ENCODE measurements at places on chromosomes 16 and 17.

DNA sequence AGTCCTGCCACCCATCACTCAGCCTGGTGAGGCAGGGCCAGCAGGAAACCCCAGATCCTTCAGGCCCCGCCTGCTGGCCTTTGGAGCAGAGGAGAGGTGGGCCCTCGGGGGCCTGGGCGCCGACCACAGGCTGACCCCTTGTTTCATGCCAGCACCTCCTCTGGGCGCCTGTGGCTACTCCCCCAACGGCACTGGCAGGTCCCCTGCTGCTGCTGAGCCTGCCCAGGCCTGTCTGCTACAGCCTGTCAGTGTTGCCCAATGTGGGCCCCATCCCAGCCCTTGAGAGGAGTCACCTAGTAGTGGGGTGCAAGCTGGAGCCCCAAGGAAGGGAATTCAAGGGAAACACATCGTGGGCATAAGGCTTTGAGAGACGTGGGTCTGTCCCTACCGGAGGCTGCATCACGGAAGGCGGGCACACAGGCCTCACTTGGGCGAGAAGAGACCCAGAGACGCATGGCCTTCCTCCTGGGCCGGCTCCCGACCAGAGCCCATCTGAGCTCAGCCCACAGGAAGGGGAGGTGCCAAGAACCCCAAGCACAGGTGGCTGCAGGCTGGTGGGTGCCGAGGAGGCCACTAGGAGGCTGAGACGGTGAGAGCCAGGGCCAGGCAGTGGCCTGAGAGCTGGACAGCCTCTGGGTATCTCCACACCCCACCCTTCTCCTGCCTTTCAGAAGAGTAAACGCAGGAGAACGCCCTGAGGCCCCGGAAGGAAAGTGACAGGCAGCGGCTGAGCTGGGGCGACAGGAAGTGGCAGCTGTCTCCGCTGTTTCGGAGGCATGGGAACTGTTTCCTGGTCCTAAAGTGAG, 8.0 kb upstream of the FASN start:
- peaks cover 32% of the 10 kb centered on the region for H3K4me1 ChIP-seq
- no peaks in the 10 kb centered on the region for H3K36me3 ChIP-seq
- no peaks in the 10 kb centered on the region for H3K27me3 ChIP-seq
- H3K27ac ChIP-seq, result peak overlapping the region; percentile 94

DNA sequence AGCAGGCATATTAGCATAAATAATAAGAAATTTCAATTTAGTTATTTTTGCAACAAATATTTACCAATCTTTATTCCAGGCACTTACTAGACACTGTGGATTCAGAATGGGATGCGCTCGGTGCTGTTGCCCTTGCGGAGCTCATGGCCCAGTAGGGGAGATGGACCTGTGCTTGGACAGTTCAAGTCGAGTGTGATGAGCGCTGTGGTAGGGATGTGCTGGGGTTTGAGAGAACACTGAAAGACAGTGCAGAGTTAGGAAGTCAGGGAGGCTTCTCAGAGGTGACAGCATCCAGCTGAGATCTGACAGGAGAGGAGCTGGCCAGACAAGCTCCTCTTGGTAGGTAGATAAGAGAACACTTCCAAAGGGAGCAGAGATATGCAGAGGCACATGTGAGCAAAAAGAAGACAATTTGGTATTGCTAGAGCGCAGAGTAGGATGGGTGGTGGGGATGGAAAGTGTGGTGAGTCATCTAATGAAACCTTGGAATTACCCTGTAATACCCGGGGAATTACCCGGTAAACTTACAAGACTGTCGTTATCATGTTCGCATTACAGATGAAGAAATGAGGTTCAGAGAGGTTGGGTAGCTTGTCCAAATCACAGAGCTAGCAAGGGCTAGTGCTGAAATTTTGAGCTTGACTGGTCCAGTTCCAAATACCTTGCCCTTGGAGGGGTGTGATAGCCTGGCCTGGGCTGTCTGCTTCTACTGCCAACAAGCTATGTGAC, 298.1 kb upstream of the N4BP1 start:
- no peaks in the 10 kb centered on the region for H3K4me1 ChIP-seq
- no peaks in the 10 kb centered on the region for H3K27me3 ChIP-seq
- no peak overlapping the region for H3K4me3 ChIP-seq

GRCh38 chr17:61718022-61718421, 127.0 kb upstream of the NACA2 start:
- no peak overlapping the region for H3K27ac ChIP-seq
- no peaks in the 10 kb centered on the region for H3K27me3 ChIP-seq
- H3K4me1 ChIP-seq, result no peaks in the 10 kb centered on the region
- no peak for DNase-seq

- H3K36me3 ChIP-seq, result no peaks in the 10 kb centered on the region
- no peaks in the 10 kb centered on the region for H3K4me1 ChIP-seq
- no peak overlapping the region for H3K27ac ChIP-seq
- H3K27me3 ChIP-seq, result peaks cover 9% of the 10 kb centered on the region
- no peak for DNase-seq
- H3K4me3 ChIP-seq, result no peak overlapping the region
Observed at GRCh38 chr16:86317813-86318650, 192.3 kb upstream of the FOXF1 start.

GRCh38 chr17:33970279-33970678, 284.8 kb upstream of the CCL2 start:
- DNase-seq, result no peak
- no peak overlapping the region for H3K27ac ChIP-seq
- no peak overlapping the region for H3K4me3 ChIP-seq
- H3K4me1 ChIP-seq, result peaks cover 18% of the 10 kb centered on the region
- peaks cover 15% of the 10 kb centered on the region for H3K27me3 ChIP-seq
- no peaks in the 10 kb centered on the region for H3K36me3 ChIP-seq

- no peak overlapping the region for H3K27ac ChIP-seq
- peaks cover 37% of the 10 kb centered on the region for H3K4me1 ChIP-seq
- peaks cover 10% of the 10 kb centered on the region for H3K36me3 ChIP-seq
- no peaks in the 10 kb centered on the region for H3K27me3 ChIP-seq
- no peak overlapping the region for H3K4me3 ChIP-seq
Observed at GRCh38 chr17:50871364-50871763, 5.2 kb upstream of the TOB1 start.

DNA sequence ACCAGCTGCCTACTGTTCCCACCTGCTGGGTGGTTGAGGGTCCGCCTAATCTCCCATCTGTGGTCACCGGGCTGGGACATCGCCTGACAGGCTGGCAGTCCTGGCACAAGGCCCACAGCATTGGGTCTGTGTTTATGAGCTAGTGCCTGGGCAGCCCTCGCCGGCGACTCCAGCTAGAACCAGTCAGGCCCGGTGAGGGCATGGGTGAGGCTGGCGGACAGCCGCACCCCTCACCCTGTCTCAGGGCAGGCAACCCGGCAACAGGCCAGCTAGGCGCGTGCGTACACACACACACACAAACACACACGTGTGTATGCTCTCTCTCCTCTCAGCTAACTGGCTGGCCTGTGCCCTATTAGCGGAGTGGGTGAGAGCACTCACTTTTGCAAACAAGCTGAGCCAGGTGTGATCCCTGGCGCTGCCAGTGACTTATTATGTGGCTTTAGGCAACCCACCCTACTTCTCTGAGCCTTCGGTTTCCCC, 10.4 kb downstream of the HSD11B2 start:
- no peak overlapping the region for H3K4me3 ChIP-seq
- H3K4me1 ChIP-seq, result peaks cover 10% of the 10 kb centered on the region
- no peak overlapping the region for H3K27ac ChIP-seq
- no peak for DNase-seq
- H3K36me3 ChIP-seq, result peaks cover 70% of the 10 kb centered on the region

GRCh38 chr16:4049031-4049430, 67.2 kb downstream of the ADCY9 start:
- no peak overlapping the region for H3K4me3 ChIP-seq
- H3K27ac ChIP-seq, result no peak overlapping the region
- peaks cover 4% of the 10 kb centered on the region for H3K27me3 ChIP-seq
- no peaks in the 10 kb centered on the region for H3K36me3 ChIP-seq
- DNase-seq, result no peak

GRCh38 chr16:69916462-69916861, 34.7 kb upstream of the CLEC18A start:
- H3K36me3 ChIP-seq, result peaks cover 57% of the 10 kb centered on the region
- H3K4me1 ChIP-seq, result no peaks in the 10 kb centered on the region
- H3K27ac ChIP-seq, result no peak overlapping the region
- DNase-seq, result no peak
- H3K27me3 ChIP-seq, result no peaks in the 10 kb centered on the region

- H3K36me3 ChIP-seq, result peaks cover 13% of the 10 kb centered on the region
- no peaks in the 10 kb centered on the region for H3K4me1 ChIP-seq
- H3K4me3 ChIP-seq, result no peak overlapping the region
- no peaks in the 10 kb centered on the region for H3K27me3 ChIP-seq
- H3K27ac ChIP-seq, result no peak overlapping the region
Observed at GRCh38 chr17:9402590-9403199, 172.9 kb downstream of the STX8 start.

DNA sequence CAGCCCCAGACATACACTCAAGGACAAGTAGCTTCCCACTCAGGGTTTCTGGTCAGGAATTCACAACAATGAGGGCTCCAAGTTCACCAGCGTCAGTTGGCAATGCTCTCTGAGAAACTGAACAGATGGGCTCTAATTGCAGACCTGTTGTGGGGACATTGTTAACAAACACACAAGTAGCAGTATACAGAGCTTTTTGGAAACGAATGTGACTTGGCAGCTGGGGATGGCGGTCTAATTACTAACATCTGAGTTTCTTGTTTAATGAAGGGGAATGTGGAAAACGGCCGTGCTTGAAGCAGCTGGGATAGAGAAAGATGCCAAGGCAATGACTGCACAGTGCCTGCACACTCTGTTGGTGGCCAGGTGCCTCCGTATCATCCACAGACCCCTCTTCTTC, 316.1 kb upstream of the IRX3 start:
- H3K4me3 ChIP-seq, result no peak overlapping the region
- DNase-seq, result no peak
- H3K36me3 ChIP-seq, result no peaks in the 10 kb centered on the region

DNA sequence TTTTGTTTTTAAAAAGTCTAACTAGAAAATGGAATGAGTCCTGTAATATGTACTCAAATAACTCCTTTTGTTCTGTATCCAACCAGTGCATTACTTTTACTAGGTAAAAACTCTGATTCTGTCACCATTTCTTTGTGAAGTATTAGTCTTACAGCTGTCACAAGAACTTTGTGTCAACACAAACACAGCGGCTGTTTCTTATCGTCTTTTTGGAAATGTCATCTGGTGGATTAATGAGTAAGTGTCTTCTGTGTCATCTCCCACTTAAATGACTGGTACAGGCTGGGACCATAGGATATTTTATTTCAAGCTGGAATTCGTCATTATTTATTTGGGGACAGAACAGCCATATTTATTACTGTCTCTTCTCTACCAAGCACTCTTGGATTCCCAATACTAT, 19.1 kb upstream of the ALDH3A2 start:
- no peaks in the 10 kb centered on the region for H3K4me1 ChIP-seq
- no peak overlapping the region for H3K4me3 ChIP-seq
- peaks cover 18% of the 10 kb centered on the region for H3K27me3 ChIP-seq
- H3K27ac ChIP-seq, result no peak overlapping the region

GRCh38 chr17:7982666-7983065, 19.7 kb upstream of the GUCY2D start:
- H3K4me1 ChIP-seq, result no peaks in the 10 kb centered on the region
- no peaks in the 10 kb centered on the region for H3K36me3 ChIP-seq
- H3K27me3 ChIP-seq, result peaks cover 34% of the 10 kb centered on the region

GRCh38 chr16:19642501-19642900, 75.5 kb downstream of the KNOP1 start:
- no peak overlapping the region for H3K4me3 ChIP-seq
- no peak for DNase-seq
- H3K27me3 ChIP-seq, result no peaks in the 10 kb centered on the region
- no peaks in the 10 kb centered on the region for H3K4me1 ChIP-seq
- no peak overlapping the region for H3K27ac ChIP-seq
- H3K36me3 ChIP-seq, result peaks cover 66% of the 10 kb centered on the region

GRCh38 chr16:10428433-10429168, 42.7 kb downstream of the ATF7IP2 start:
- no peaks in the 10 kb centered on the region for H3K4me1 ChIP-seq
- no peak overlapping the region for H3K4me3 ChIP-seq
- H3K27ac ChIP-seq, result no peak overlapping the region

DNA sequence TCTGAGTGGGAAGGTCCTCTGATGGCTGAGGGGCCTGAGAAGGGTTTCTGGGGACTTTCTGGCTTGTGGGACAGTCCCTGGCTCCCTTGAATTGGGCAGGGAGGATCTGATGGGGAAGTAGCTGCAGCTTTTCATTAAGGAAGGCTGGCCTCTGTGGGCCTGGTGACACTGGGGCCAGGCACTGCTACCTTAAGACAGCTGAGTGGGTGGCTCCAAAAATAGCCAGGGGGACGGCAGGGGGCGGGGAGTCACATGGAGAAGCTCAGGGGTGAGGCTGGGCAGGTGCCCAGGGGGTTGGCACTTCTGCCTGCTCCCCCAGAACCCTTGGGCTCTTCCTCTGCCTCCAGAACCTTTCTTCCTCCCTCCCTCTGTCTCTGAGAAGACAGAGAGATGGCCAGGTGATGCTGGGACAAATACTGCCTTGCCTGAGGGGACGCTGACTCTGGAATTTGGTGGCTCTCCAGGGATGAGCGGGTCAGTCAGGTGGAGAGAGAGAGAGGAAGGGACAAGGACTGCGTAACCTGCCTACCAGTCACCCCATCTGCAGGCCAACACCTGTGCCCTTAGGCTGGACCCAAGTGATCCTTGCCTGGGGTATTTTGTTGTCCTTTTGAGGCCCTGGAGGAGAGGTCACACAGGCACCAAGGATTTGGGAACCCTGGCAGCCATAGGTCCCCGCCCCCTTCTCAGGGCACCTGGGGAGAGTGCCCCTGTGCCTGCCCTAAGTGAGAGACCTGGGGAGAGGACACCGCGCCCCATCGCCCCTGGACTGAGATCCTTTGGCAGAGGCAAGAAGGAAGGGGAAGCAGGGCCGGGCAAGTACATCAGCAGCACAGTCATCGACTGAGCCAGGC, 1.7 kb upstream of the SGCA start:
- no peaks in the 10 kb centered on the region for H3K27me3 ChIP-seq
- peak overlapping the region; percentile 57 for H3K4me3 ChIP-seq
- H3K27ac ChIP-seq, result peak overlapping the region; percentile 65
- H3K4me1 ChIP-seq, result peaks cover 54% of the 10 kb centered on the region

GRCh38 chr17:7992924-7993323, 9.5 kb upstream of the GUCY2D start:
- no peak overlapping the region for H3K27ac ChIP-seq
- H3K4me1 ChIP-seq, result peaks cover 17% of the 10 kb centered on the region
- no peaks in the 10 kb centered on the region for H3K36me3 ChIP-seq
- peaks cover 3% of the 10 kb centered on the region for H3K27me3 ChIP-seq
